ENCODE measurements at places on chromosomes 5 and 9.

GRCh38 chr5:120805131-120805530 lies 341.0 kb downstream of the PRR16 start:
- DNase-seq = no peak

- peak; percentile 13 for DNase-seq
Measured at GRCh38 chr5:67010684-67011409, 185.8 kb downstream of the CD180 start.

DNA sequence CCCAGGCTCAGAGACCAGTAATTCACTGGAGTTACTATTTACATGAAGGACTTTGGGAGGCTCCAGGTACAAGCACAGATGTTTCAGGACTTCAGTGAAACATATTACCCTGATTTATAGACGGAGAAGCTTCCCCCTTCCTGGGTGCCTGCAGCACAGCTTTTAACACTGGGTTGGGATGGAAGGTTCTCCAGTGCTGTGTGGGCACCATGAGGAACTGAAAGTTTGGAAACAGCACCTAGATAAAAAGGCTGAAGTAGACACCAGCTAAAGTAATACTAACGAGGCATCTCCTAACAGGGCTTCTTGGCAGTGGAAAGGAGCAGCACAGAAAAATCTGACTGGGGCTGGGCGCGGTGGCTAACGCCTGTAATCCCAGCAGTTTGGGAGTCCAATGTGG lies 70.7 kb downstream of the GCNT1 start:
- DNase-seq = no peak

DNA sequence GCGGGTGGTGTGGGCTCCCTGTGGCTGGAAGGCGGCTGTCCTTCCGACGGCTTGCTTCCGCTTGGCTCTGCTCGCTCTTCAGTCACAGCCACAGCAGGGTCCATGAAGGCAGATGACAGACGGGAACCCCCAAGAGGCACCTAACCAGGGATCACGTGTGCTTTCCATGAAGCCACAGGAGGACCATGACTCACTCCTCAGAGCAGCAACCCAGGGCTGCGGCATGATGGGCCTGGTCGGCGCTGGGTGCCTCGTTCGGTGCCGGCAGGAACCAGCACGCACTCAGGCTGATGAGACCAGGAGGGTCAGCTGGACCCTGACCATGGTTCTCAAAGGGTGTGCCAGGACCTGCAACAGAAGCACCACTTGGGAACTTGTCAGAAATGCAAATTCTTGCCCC lies 32.8 kb upstream of the MED10 start:
- DNase-seq = no peak

DNA sequence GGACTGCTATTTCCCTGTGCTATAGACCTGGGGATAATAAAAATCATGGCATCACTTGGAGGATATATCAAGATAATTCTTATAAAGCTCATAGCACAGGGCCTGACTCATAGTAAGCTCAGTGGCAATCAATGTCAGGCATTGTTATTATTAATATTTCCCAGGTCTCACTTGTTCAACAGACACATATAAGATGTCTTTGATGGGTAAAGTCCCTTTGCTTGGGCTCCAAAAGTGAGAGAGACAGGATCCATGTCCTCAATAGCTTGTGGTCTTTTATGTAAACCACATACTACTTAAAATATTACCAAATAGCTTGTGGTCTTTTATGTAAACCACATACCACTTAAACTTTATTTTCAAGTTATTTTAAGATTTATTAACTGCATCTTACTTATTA lies 11.2 kb downstream of the SH3RF2 start:
- no peak for DNase-seq

- DNase-seq = no peak
Measured at GRCh38 chr5:6449465-6450158, 953 bp downstream of the UBE2QL1 start.

DNA sequence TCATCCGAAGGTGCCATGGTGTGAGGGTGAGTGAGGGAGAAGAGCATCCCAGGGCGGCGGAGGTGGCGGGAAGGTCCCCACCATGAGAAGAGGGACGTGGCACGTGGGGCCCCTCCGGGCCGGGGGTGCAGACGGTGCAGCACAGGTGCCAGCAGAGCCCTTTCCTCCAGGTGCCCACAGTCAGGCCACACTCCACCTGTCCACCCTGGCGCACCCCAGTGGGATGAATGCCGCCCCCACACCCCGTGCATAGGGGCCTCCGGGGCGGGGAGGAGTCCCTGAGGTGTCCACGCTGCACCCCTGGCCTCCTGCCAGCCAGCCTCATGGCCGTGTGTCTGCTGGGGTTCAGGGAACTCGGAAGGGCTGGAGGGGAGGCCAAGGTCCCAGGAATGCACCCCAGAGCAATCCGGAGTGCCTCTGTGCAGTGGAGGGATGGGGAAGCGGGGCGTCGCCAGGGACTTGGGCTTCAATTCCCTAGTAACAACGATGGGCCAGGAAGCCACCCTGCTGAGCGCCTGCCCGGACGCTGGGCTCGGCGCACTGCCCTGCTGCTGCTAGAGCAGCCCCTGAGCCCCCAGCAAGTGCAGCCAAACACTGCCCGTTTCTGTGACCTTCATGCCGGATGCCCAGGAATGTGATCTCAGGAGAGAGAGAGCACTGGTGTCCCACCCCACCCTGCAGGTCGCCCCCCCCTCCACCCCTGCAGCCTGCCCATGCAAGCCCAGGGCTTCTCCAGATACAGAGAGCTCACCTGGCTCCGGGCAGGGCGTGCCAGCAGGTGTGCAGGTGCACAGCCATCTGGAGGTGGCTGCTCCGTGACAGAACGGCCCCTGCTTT lies 8.8 kb upstream of the NACC2 start:
- DNase-seq = no peak

DNA sequence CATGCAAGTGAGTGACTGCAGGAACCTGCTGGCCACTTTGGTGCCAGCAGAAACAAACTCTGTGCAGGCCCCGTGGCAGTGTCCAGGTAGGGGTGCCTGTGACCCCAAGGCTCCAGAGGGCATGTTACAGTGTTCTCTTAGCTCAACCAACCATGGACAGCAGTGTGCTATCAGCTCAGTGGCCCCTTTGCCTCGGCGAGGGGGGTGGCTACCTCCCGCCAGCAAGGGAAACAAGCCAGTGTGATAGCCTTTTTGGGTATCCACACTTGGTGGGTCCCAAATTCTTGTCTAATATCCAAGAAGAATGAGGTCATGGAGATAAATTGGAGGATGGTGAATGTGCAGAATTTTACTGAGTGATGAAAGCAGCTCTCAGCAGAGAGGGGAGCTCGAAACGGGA lies 298.6 kb upstream of the SLC30A5 start:
- DNase-seq = no peak

GRCh38 chr5:138257583-138257982 lies 16.8 kb downstream of the GFRA3 start:
- DNase-seq = no peak

DNA sequence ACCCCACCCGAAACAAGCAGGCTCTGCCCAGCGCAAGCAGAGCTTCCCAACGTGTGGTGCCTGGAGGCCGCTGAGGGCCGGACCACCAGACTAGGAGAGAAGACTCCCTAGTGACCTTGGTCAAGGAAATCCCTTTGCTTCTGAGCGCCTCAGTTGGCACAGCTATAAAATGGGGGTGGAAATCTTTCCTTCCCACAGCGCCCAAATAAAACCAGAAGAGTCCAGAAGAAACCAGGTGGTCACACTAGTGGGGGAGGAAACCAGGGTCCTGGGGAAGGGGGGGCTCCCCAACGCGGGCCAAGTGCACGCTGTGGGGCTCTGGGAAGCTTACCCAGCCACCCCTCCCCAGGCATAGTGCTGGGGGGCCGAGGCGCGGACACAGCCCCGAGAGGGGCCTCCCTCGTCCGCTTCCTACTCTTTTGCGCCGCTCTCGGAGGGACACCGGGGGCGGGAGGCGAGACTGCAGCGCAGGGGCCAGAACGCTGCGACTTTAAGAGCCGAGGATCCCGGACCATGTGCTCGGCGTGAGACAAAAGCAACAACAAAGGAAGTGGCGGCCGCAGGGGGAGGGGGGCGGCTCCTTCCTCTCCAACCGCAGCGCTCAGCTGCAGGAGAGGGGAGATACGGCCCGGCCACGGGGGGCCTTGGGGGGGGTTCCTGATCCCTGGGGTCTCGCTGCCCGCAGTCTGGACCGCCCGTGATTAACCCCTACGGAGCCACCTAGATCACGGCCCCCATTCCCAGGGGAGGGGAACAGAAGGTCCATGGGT lies 885 bp downstream of the RNF44 start:
- peak; percentile 65 for DNase-seq

- no peak for DNase-seq
Measured at GRCh38 chr9:124012368-124013301, 1.1 kb downstream of the LHX2 start.

DNA sequence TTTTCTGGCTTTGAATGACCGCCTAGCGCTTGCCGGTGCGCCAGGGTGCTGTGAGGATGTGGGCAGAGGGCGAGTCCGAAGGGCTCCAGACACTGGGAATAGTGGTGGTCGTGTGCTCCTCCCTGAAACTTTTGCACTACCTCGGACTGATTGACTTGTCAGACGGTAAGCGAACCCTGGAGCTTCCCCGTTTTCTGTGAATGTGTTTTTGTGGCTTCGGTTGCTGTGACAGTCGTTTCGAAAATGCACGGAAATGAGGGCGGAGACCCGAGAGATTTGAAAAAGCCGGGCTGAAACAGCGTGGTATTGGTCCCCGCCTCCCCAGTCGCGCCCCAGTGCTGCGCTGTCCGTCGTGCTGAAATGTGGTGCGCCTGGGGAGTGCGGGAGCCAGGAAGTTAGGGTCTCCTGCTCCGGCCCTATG lies 102.5 kb upstream of the GABRP start:
- DNase-seq = peak; percentile 22

- DNase-seq = no peak
Measured at GRCh38 chr5:133993185-133993936, 11.4 kb downstream of the VDAC1 start.

- DNase-seq = no peak
Measured at GRCh38 chr5:154262342-154262741, 71.8 kb downstream of the GALNT10 start.

DNA sequence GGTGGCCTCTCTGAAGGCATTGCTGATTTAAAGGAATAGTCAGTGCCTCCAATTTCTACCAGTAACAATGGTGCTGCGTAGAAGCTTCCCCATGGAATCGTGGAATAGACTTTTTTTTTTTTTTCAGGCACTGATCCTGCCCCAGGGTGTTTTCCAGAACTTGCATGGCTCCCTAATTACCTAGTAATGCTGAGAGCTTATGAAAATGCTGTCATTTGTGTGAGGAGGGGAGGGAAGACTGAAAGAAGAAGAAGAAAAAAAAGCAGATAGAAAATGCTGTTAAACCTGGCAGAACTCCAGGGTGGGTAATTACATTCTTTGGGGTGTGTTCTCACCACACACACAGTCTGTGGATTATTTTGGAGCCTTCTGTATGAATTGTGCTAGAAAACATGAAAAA lies 4.8 kb upstream of the GRIA1 start:
- DNase-seq = no peak

DNA sequence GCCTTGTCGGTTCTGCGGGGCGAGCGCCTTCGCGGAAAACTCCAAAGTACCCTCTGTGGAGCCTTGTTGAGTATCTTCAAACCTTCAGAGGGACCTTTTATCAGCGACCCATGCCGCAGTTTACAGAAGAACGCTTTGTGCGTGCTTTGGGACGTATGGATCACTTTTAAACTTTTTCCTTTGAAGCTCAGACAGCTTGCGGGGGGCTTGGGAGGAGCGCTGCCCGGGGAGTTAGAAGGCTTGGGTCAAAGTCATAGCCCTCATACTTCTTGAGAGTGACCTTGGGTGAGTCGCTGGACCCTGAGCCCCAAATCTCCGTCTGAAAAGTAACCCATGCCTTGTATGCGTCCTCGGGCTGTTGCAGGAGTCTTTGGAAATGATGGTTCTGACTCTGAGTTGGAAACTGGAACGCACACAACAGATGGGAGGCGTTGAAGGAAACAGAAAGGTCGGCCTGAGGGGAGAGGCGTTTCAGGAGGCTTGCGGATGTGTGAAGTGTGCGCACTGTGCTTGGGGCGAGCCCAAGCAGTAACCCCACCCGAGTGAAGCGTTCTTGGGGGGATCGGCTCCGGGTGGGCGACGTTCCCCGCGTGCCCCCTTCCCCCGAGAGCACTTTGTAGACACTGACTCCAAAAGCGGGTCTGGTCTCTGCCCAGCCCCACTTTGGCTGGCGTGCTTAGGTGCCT lies 661 bp upstream of the SLC25A51 start:
- no peak for DNase-seq

DNA sequence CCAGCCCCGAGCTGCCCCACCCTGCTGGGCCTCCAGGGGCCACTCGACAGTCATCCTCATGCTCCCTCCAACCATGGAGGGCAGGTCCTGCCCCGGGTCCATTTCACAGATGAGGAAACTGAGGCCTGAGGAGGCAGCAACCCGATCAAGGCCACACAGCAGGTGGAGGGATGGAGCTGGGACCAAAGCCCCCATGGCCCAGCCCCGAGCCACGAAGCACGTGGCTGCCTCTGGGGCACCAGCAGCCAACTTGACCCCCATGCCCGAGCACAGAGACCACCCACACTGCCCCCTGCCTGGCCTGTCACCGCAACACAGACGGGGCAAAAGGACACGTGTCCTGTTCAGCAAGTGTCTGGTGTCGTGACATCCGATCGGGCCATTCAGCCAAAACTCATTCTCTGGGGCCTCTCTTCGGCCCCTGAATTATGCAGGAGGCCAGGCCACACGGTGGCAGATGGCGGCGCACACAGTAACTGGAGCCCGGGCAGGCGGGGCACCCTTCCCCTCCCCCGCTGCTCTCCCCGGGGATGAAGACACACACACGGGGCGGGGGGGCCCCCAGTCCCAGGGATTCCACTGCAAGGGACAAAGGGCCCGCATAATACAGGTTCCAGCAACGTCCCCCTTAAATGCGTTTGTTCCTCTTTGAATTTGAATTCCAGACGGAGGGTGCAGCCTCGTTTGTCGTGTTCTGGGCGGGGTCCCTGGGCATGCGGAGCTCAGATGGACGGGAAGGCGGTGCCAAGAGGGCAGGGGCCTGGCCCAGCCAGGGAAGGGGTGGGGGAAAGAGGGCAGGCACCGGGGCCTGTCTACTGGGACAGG lies 29.4 kb upstream of the TMEM250 start:
- no peak for DNase-seq

GRCh38 chr5:134784241-134784920 lies 25.8 kb downstream of the DDX46 start:
- no peak for DNase-seq

DNA sequence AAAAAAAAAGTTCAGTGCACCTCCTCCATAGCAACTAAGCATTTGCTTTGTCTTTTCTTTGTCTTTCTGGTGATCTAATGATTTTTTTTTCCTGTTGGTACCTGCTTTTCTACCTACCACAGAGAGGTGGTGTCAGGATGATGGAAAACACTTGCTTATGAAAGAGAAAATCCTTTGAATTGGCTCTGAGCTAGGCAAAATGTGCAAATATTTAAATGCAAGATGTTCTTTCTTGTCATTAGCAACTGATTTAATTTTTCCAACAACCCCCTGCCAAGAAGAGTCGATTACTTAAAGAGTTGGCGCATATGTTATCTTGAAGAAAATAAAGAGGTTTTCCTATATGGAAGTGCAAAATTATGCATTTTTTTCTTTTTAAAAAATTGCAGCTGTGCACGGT lies 37.7 kb downstream of the TNC start:
- DNase-seq = no peak

DNA sequence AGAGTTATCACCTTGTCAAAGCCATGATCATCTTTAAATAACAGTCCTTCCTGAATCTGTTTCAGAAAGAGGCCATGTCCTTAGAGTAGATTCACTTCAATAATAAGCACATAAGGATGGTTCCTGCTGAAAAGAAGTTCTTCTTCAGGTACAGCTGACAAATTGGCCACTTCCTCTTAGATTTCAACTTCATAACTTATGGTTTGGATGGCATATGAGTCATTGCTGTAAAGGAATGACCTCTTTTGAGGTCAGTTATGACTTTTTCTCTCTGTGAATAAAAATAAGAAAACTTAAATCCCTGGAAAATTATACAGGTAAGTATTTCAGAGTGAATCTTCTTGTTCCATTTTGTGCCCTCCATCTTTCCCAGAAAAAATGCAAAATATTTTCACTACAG lies 555.3 kb upstream of the ZNF462 start:
- no peak for DNase-seq
